Natural killer cell treated with Interleukin-12 subunit alpha and Interleukin-12 subunit beta and Interleukin-15 and Interleukin-18, amount 100 ng/mL, for 72 hours (primary cell): ENCODE measurements at places on chromosomes 3 and 15. TPM values are rescaled to one million over a fixed set of nuclear protein-coding genes. Genes with fewer than 3 reads are reported as not detected.

DNA sequence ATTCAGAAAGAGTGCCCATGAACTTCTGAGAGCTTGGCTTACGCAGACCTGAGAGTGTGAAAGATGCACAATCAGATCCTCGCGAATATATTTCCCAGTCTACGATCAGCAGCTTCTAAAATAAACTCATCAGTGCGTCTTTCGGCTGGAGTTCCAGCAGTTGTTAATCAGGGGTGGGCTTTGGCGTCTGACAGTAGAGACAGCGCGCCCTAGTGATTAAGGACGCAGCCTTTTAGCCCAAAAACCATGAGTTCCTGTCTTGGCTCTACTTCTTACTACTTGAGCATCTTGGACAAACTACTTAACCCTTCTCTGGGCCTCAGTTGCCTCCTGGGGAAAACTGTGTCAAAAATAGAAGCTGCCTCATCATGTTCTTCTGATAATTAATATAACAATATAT lies 15.8 kb upstream of the ARRDC4 start:
- no peak for DNase-seq

DNA sequence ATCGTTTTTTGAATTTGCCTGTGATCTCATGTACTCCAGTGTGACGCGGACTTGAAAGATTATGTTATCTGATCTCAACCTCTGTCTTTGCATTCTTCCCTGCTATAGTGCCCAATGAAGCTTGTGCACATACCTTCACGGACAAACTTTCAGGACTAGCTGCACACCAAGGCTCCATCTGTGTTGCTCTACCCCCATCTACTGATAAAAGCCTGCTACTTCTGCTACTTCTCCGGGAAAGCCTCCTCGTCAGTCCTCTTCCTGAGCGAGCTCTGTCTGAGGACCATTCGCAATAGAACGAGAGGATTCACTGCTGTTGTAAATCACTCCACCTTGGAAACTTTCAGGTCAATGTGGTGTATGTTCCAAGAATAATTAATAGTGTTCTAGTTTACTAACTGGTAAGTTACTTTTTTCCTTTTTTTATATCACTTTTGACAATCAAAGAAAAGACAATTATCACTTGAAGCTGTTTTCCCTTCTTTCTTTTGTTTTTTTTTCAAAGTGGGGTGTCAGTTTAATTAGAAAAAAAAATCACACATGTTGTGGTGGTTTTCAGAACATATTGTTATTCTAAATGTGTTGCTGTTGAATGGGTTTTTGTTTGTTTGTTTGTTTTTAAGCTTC lies 217.6 kb downstream of the ARRDC4 start:
- no peak for DNase-seq

The HRG gene
- total RNA-seq, result not detected

DNA sequence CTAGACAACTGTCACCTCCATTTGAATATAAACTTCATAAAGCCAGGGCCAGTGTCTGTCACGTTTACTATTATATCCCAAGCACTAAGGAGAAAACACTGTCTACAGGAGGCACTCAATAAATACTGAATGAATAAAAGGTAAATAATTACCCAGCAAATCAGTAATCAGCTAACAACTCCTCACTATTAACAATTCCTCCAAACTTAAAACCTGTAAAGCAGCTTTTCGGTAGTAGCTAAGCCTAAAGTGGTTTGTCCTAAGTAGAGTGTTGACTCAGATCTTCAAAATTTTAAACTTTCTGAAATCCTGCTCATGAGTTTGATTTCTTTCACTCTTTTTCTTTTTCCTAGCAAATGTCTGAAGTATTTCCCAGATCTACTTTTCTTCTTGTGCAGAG lies 39.9 kb downstream of the C3orf80 start:
- DNase-seq, result no peak

DNA sequence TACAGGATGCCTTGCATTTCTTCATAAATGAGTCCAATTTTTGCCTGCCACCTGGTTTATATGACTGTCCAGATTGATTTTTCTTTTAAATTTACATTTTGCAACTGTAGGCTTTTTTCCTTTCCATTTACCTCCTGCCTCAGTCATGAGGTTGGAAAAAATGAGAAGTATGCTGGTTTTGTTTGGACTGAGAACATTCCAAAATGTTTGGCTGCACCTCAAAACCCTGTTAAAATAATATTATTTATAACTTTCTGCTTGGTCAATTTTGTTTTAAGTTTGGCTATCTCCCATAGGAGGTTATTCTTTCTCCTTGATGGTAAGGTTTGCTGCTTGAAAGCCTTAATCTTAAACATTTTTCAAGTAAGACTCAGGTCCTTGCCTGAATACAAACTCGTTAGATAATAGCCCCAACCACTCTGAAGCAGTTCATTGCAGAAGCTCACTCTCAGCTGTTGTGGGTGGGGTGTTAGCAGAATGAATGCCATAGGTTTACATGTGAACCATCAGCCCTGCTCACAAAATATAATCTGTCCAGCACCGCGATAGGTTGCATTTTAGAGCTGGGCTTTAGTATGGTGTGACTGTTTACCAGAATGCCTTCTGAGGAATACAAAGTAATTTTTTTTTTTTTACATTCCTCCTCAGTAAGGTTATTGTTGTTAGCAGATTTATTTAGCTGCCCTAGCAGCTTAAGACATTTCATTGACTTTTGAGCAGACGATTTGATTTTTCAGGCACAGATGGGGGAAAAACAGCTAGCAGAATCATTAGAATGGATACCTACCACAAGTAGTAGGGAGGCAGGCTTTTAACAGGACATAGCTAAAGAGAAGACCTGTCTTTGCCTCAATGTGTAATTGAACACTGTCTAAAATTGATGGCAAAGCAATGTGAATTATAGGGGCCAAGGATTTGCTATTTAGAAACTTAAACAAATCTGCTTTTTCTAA lies 630.8 kb upstream of the KCNMB2 start:
- no peak for DNase-seq

The ROPN1 gene
- not detected for total RNA-seq

- no peak for DNase-seq
Measured at GRCh38 chr15:65956307-65956706, 87.0 kb downstream of the RAB11A start.

GRCh38 chr3:28800203-28800602 lies 451.6 kb upstream of the AZI2 start:
- DNase-seq, result no peak

DNA sequence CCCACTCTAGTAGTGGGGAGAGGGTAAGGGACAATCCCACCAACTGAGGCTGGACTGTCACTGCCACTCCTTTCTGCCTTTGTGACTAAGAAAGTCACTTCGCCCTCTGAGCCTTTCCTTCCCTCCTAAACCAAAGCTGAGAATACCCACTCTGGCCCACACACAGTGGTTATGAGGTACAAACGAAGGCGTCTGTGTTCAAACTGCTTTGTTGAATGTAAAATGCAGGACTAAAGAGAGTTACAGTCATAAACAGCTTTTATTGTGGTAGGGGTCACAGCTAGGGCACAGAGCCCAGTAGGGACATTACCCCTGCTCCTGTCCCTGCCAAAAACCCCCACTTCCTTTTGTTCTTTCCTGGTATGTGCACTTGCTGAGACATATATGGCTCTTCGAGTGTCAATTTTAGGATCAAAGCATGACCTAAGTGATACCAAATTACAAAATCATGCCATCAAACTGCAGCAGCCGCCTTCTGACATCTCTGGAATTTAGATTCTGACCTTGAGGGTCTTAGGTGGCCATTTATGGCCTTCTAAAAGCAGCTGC lies 45.1 kb downstream of the CTDSPL start:
- DNase-seq, result no peak

The PEX5L gene
- 1.1 TPM for total RNA-seq

DNA sequence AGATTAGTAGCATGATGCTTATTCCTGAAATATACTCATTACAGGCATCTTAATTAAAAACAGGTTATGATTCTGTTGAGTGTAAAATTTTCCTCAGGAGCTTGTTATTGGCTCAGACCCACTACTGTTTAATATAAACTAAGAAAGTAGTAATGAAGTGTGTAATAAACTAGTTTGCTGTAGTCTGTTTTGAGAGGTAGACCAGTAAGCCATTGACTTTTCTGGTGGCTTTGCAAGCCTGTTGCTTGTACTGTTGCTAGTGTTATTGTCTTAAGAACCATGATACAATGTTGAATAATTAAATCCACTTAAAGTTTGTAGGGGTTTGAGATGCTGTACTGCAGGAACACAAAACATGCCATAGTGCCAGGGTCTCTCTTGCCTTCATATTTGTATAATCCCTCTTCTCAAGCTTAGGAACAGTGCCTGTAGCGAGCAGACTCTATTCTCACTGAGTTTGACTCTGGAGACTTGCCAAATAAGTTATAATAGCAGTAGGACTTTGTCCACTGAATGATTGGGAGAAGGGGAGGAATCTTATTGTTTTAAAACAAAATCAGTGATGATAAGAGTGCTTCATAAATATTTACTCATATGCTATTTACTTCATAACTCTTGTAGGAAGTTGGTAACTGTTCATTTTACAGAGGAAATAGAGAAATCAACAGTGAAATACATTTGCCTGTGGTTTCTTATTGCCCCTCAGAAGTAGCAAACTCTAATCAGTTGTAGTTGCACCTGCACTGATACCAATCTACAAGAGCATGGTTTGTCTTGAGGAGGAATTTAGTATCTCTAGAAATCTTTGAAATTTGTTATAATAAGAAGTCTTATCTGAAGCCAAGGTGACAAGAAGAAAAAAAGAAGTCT lies 13.4 kb downstream of the TCF12 start:
- DNase-seq, result no peak

DNA sequence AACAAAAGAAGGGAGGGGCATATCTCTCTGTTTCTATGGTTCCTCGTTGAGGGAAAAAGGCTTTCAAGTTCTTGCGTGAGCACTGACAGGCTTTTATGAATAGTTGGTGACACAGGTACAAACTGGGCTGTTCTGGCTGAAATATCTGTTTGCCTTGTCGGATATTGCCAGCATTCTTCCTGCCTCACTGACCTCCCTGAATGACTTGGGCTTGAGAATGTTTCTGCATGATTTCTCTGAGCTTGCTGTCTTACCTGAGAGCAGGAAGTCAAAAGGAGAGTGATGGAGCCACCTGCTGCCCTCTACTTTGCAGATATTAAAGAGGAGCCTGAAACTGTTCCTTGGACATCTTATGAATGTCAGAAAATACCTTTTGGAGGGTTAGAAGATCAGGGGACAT lies 4.8 kb downstream of the GCNT3 start:
- DNase-seq, result no peak

- DNase-seq, result no peak
Measured at GRCh38 chr3:144511346-144511745, 539.7 kb downstream of the DIPK2A start.

DNA sequence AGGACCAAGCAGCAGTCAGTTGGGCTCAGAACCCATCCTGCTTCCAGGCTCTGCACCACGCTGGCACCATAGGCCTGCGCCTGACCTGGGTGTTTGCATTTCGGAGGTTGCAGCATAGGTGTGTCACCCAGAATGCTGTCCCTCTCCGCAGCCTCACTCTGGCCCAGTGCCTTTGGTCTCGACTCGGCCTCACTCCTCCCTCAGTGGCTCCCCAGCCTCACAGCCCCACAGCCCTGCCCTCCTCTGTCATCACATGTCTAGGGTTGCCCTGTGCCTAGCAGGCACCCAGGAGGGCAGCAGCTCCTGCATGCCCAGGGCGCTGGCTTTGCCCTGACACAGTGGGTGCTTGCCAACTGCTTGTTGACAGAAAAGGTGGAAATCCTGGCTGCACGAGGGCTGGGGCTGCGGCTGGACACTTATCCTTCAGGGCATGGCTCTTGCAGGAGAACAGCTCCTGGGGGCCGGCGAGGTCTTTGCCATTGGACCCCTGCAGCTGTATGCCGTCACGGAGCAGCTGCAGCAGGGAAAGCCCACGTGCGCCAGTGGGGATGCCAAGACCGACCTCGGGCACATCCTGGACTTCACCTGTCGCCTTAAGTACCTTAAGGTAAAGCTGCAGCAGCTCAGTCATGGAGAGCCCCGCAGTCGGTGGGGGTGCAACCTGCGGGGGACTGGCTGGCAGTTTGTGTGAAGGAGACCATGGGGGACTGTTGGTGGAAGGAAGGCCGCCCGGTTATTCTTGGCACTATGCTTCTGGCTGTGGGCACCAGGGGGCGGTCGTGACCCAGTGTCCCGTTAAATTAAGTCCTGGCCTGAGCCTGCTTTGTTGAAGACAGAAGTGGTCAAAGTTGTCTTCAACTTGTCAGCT lies 16.2 kb downstream of the NISCH start:
- DNase-seq, result no peak

- no peak for DNase-seq
Measured at GRCh38 chr3:58383904-58384303, 49.7 kb downstream of the PDHB start.

GRCh38 chr3:117873249-117873600 lies 1161.4 kb downstream of the IGSF11 start:
- no peak for DNase-seq

DNA sequence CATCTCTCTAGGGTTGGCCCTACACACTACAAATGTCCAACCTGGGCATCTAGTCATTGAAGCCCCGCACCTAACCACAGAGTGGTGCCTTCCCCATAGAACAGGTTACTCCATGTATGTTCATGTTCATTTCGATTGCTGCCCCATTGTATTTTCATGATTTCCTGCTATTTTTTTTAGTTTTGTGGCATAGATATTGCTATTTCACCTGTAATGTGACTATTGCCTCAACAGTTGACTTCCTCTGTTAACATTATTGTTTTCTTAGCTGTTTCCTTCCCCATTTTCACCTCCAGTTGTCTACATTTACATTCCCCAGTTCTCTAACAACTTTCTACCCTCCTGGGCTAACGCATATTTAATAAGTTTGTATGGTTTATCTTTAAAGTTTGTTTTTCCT lies 137.7 kb upstream of the RBMS3 start:
- DNase-seq, result no peak

DNA sequence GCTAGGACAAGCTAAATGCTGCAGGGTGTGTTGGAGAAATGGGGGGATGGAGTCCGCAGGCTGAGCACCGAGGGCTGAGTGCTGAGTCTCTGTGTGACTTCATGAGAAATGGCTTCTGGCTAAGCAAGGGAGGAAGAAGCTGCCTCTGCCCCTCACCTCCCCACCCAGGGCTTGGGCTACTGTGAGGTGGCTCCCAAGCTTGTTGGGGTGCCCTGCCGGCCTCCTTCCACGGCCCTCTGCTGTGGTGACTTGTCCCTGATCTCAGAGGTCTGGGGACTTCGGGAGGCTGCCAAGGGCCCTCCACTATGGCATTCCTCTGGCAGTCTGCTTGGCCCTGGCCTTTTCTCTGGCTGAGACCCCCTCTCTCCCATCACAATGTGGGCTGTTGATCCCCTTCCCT lies 30.1 kb upstream of the RAD18 start:
- no peak for DNase-seq

- DNase-seq, result no peak
Measured at GRCh38 chr3:42080453-42080872, 10.7 kb upstream of the TRAK1 start.

DNA sequence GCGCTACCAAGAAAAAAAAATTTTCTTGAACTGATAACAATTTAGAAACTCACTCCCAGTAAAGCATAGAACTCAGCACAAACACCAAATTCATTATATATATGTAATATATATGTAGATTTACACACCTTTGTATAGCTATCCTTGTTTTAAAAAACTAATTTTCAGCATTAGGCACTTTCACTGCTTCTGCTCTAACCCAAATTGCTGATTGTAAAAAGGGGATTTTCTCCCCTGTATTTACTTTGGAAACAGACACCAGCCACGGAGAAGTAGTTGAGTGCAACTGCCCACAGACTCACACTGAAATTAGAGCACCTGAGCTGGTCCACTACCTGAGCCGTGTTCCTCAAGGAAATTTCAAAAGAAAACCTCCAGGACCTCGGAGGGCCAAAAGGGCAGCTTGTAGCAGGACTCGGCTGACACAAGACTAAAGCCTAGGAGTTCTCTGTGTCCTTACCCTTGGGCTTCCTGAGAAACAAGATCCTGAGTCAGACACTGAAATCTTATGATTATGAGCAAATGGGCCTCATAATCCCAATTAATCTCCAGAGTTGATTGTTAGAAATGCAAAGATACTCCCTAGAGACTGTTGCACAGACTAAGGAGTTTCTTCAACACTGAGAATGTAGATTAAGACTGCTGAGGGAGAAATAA lies 106.0 kb downstream of the TNIK start:
- DNase-seq, result no peak
